Hematopoietic multipotent progenitor cell treated with erythropoietin and hydrocortisone succinate and interleukin-3 and kit ligand, for 6 days (in vitro differentiated cells): ENCODE measurements at places on chromosomes 13 and 19.

- DNase-seq: no peak
These were observed 7.9 kb downstream of the PIN1 start for GRCh38 chr19:9842834-9843625.

- peak; percentile 14 for DNase-seq
These were observed 28.1 kb upstream of the SIAH3 start for GRCh38 chr13:45879666-45880065.

DNA sequence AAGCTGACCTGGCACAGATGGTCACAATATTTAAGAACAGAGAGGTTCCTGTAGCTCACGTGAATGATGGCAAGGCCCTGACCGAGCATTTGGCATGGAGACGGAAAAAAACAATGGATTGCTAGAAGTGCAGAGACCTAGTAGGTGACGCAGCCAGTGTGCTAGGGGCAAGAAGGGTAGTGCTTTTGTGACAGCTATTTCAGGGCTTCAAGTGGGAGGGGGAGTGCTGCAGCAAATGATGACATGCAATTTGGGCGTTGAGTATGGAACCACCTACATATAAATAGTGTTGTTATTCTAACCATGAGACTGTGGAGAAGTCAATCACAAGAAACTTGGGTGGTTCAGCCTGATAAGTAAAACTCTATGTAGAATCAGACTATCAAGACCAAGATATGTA is 65.7 kb upstream of the IL17D start:
- DNase-seq: no peak

DNA sequence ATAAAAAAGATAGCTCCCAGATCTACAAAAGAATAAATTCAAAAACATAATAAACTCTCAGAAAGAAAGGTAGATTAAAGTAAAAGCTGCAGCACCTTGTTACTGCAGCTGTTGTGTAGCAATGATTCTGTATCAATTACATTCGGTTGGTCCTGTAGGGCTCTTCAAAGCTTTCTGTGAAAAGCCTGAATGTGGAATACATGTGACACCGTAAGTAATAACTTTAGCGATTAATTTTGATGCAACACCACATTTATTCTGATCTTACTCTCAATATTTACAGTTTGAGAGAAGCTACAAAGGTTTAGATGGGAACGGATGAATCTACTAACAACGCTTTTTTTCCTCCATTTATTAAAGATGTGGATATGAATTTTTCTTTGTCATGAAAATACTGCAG is 279.2 kb downstream of the DACH1 start:
- DNase-seq: no peak

- DNase-seq: peak; percentile 65
These were observed 1.9 kb downstream of the TBC1D17 start for GRCh38 chr19:49879243-49879963.

DNA sequence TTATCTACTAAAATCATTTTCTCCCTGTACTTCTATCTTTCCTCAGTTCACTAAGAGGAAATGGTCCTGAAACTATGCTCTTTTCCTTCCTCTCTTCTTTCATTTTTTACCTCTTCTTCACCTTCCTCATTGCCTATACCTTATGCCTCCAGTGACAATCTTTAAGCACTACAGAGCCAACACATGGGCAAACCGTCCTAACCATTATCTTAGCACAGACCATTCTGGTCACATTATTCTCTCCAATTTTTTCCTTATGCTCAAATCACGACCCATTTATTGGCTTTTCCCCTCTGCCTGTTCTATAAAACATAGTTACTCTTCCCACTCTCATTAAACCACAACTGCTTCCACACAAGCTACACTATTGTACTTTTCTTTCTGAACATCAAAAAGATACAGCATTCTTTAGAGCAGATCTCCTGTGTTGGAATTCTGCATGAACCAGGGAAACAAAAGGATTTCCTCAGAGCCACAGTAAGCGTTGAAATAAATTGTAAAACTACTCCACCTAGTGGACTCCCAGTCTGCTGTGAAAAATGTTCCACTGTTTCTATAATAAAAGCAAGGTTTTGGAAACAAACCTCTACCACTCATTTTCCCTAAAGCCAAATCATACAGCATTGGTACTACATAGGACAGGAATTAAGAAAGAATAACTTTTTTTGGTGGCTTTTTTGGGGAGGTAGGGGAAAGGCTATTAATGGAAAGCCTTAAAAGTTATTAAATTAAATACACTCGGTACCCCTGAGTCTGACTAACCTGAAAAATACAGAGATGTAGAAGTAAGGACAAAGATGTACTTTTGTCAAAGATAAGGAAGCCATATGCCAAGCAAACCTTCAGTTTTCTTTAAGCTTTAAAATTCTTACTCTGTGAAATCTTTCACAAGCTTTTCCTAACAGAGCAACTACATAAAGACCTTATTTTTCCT is 19.5 kb downstream of the NUFIP1 start:
- DNase-seq: peak; percentile 74

GRCh38 chr13:101092985-101093384 is 323.3 kb downstream of the NALCN start:
- DNase-seq: no peak

DNA sequence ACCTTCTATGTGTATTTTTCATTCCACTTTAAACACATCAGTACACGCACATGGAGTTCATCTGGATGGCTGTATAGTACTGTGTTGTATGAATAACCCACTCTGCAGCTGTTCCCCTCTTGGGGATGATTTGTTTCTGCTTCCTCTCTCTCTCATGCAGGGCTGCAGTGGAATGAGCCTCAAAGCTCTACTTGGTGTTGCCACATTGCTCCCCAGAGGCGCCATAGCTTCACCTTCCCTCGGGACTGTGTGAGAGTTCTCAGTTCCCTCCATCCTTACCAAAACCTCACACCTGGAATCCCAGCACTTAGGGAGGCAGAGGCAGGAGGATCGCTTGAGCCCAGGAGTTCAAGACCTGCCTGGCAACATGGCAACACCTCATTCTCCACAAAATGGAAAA is 28.4 kb upstream of the GPR183 start:
- no peak for DNase-seq

DNA sequence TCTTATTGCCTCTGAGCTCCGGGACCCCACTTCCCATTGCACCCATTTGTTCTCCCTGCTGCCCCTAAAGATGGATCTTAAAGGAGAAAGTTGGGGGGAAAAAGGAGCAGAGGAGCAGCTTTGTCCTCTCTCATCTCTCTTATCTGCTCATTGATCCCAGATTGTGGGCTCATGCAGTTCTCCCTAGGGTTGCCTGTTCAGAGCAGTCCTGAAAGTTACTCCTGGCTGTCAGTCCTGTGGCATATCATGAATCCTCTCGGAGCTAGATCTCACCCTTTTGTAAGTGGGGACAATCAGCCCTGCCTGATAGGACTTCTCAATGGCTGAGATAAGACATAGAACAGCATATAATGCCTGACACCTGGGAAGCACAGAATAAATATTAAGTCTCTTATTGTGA is 440.3 kb downstream of the IRS2 start:
- DNase-seq: no peak

GRCh38 chr19:54311486-54311885 is 1.5 kb downstream of the LILRA5 start:
- DNase-seq: no peak

DNA sequence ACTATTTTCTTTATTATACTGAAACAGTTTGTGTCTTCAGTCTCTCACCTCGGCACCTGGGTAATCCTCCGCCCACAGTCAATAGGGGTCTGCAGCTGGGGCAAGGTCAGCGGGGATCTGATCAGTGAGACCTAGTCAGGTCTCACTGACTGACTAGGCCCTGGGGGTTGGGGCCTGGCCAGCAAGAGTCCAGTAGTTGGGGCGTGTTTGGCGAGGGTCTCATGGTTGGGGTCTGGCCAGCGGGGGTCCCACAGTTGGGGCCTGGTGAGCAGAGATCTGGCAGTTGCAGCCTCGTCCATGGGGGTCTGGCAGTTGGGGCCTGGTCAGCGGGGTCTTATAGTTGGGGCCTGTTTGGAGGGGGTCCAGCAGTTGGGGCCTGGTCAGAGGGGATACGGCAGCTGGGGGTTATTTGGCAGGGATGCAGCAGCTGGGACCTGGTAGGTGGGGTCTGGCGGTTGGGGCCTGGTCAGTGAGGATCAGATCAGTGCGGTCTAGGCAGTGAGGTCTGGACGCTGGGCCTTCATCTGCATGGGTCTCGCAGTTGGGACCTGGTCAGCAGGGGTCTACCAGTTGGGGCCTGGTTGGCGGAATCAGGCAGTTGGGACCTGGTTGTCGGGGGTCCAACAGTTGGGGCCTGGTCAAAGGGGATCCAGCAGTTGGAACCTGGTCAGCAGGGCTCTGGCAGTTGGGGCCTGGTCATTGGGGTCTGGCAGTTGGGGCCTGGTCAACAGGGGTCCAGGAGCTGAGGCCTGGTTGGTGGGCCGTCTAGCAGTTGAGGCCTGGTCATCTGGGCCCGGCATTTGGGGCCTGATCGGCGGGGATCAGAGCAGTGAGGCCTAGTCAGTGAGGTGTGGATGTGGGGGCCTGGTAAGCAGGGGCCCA is 61.1 kb upstream of the TPM4 start:
- DNase-seq: no peak

DNA sequence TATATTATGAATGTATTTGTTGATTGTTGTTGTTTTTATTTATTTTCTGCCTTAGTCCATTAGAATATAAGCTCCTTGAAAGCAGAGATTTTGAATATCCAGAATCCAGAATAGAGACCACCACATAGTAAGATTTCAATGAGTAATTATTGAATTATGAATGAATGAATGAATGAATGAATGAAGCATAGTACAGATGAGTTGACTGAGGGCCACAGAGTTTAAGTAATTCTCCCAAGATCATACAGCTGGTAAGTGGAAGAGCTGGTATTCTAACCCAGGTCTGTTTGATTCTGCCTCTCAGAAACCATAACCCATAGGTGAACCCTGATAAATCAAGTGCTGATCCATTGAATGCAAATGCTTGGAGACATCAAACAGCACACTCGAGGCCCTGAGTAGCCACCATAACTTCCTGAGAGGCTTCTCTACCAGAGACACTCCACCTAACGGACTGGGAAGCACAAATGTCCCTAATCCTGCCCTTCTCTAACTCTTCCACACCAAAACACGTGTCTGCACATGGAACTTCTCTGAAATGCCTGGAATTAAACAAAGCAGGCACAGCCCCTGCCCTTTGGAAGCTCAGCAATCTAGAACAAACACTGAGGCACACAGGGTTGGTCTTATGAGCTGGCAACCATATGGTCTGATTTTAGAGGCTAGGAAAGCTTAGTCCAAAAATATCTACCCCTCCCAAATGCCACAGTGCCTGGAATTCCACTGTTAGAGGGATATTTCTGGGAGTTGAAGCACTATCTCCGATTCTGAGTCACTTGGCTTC is 190.1 kb downstream of the FOXO1 start:
- DNase-seq: no peak

- peak; percentile 52 for DNase-seq
These were observed 16.8 kb downstream of the SPC24 start for GRCh38 chr19:11138601-11139300.

GRCh38 chr19:7858109-7858770 is 15.9 kb downstream of the PRR36 start:
- DNase-seq: no peak

DNA sequence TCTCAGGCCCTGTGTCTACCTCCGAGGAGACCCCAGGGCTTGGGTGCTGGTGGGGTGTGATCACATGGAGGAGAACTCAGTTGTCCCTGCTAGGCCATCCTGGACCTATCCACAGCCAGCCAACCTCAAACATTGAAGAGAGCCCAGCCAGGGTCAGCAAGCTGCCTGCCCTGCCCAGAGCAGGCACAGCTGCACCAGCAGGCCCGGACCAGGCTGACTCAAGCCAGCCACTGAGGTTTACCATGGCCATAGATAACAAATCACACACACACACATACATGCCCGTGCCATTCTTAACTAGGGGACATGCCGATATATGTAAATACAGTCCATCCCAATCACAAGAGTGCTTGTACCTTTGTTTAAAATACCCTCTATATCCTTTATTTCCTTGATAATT is 8.1 kb downstream of the ARHGEF7 start:
- DNase-seq: no peak

DNA sequence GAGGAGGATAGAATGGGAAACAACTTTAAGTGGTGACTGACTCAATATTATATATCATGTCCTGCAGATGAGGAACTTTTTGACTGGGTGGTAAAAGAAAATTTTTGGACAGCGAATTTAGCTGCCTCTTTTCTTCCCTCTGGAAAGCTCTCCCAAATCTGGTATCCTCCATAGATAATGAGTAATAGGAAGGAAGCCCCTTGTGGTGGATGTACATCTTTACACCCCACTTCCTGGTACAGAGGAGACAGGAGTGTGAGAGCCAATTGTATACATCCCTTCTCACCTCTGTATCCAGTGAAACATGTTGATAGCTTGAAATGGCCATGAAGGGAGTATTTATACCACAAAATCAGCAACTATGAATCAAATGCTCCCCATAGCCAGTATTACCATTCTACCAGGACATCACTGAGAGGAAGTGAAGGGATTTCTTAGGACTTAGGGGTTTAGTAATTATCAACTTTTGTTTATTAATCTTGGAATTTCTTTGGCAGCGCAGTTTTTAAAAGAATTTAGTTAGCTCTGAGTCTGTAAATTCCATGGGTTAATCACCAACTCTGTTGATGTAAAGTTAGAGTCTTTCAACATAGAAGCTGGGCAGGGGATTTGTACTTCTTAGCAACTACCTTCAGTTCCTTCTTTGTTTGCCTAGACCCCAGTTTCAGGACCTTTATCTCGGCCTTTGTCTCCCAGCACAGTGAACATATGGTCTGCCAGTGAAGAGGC is 17.0 kb upstream of the TDRD3 start:
- DNase-seq: peak; percentile 9

DNA sequence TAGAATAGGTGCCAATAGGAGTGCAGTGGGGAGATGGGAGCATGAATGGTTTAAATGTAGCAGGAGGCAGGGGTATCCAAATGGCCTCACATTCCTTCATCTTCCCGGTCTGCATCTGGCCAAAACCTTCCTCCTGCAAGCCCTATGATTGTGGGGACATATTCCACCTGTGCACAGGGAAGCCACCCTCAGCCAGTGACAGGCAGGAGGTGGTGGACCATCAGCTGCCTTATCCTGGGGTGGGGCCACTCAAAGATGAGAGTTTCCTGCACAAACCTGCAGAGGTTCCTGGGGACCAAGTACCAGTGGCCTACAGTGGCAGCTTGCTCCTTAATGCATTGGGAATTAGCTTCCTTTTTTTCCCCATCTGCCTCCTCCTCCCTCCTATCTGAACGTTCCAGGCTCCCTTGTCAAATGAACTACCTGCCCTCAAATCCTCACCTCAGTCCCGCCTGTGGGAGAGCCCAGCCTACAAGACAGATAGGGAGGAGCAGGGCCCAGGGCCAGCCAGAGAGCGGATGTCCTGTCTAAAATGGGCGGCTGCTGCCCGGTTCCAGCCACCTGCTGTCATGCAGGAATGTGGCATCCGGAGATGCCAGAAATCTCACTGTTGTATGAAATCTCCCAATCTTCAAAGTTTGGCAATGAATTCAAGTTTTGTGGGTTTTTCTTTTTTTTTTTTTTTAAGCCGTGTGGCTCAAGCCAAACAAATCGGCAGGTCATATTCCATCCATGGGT is 85.0 kb downstream of the TSHZ3 start:
- no peak for DNase-seq
